Kidney (tissue), 22 donors: ENCODE measurements at places on chromosomes 13 and 19. TPM values are rescaled to one million over a fixed set of nuclear protein-coding genes. Genes with fewer than 3 reads are reported as not detected.

DNA sequence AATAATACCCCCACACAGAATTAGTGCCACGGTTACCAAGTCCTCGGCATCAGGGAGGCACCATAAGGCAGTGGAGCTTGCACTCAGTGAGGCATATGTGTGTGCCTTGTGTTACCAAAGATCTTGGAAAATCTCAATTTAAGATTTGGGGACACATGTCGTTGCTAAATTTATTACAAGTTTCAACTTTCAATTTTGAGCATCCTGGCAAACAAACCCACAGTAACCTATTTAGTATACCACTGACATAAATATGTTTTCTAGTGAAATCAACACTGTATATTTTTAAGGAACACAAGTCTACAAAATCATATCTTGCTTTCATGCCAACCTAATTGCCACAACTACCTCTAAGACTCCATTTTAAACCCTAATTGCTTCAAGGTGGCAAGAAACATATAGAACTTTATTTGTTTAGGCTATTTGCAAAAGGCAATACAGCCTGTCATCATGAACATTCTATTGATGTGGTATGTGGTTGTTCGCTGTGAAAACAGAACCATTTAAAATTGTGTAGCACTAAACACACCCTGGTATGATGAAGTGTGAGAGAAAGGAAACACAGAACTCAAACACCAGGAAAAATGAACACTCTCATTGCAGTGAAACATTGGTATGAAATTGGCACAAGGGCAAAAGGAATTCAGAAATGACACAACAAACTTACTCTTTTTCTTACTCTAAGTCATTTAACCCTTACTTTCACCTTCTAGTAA is 531.1 kb downstream of the IRS2 start:
- no peak for DNase-seq

DNA sequence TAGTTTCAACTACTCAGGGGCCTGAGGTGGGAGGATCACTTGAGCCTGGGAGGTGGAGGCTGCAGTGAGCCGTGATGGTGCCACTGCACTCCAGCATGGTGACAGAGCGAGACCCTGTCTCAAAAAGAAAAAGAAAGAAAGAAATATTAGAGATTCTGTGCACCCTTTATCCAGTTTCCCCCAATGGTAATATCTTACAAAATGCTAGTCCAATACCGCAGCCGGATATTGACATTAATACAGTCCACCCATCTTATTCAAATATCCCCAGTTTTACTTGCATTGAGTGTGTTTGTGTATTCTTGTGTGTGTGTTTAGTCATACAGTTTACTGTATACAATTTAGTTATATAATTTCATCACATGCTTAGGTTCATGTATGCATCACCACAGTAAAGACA is 8.6 kb upstream of the IFNL4 start:
- no peak for DNase-seq

GRCh38 chr13:40102360-40102727 is 446.9 kb downstream of the COG6 start:
- DNase-seq = no peak

The RNF225 gene
- polyA plus RNA-seq = not detected

DNA sequence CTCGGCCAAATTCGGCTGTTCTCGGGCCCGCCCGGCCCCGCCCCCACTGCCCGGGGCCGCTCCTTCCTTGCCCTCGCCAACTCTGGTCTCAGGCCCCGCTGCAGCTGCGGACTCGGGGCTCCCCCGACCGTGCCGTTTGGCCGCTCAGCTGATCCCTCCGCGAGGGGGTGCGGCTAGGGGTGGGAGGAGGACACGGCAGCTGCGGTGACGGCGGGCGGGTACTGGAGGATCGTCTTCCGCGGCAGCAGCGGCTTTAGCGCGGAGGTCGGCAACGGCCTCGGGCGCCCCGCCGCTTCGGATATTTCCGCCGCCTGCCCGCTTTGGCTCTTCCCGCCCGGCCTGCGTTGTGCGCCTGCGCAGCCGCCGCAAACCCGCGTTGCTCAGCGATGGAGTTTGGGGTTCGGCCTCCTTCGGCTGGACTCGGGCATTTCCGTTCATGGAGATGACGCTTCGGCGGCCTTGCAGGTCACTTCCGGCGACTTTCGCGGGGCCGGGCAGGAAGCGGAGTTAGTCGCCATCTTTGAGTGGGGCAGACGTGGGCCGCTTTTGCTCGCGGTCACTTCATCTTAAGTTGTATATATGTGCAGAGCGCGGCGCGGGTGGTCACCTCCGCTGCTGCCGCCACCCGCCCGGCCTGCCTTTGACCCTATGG is 338 bp upstream of the UBE2M start:
- DNase-seq = peak; percentile 99

GRCh38 chr13:41284512-41285288 is 21.3 kb upstream of the MTRF1 start:
- DNase-seq = no peak

DNA sequence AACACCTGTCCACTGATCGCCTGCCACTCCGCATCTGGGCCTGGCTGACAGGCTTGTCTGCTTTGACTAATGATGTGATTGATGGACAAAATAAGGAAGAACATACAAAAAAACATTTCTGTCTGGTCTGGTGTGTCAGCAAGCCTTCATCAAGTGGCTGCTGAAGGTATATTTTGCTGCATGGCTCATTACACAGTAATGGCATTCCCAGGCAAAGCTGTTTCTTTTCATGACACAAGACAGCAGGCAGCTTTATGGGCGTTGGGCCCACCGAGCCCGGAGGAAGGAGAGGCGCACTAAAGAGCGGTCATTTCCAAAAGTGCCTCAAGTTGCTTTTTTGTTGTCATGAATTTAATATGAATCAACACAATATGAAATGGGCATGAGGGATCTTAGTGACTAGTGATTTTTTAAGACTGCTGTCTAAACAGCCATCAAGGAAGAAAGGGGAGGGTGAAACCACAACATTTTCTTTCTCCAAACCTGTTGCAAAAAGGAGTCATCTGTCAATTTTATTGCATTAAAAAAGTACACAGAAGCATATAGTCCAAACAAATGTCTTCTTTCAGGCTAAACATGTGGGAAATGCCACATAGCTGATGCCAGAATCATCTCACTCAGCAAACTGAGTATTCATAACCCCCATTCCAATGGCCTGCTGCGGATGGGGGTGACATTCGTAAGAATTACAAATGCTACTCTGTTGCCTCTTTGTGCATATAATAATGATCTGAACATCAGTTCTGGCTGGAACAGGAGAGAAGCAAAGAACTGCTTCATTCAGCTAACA is 476.6 kb downstream of the ZNF536 start:
- peak; percentile 76 for DNase-seq

The CD37 gene
- polyA plus RNA-seq = 3.8 TPM

DNA sequence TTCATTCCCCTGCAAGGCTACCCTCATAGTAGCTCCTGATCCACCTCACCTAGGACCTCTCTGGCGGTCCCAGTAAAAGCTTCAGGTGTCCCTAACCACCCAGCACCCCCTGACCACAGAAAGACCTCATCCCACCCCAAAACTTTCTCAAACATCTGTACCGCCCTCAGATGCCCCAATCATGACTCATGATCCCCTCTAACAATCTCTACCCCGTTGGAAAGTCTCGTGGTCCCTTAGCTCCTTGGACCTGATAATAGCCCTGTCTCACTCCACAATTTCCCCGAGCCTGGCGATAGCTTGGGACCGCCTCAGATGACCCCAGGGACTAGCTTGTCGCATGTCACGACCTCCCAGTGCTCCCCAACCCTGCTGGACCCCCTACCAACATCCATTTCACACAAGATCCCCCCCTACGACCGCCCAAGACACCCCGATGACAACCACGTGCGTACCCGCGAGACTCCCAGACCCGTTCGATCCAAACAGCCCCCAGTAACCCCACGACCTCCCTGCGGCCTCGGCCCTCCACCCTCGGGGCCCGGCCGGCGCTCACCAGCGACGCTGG is 450 bp downstream of the NDUFA11 start:
- no peak for DNase-seq

The ACP5 gene
- 93.3 TPM for polyA plus RNA-seq

GRCh38 chr13:102325321-102325720 is 76.5 kb downstream of the FGF14 start:
- DNase-seq = no peak

The RAB3A gene
- 10.5 TPM for polyA plus RNA-seq
